Choroid plexus epithelial cell (primary cell): ENCODE measurements at places on chromosomes 12 and 14.

DNA sequence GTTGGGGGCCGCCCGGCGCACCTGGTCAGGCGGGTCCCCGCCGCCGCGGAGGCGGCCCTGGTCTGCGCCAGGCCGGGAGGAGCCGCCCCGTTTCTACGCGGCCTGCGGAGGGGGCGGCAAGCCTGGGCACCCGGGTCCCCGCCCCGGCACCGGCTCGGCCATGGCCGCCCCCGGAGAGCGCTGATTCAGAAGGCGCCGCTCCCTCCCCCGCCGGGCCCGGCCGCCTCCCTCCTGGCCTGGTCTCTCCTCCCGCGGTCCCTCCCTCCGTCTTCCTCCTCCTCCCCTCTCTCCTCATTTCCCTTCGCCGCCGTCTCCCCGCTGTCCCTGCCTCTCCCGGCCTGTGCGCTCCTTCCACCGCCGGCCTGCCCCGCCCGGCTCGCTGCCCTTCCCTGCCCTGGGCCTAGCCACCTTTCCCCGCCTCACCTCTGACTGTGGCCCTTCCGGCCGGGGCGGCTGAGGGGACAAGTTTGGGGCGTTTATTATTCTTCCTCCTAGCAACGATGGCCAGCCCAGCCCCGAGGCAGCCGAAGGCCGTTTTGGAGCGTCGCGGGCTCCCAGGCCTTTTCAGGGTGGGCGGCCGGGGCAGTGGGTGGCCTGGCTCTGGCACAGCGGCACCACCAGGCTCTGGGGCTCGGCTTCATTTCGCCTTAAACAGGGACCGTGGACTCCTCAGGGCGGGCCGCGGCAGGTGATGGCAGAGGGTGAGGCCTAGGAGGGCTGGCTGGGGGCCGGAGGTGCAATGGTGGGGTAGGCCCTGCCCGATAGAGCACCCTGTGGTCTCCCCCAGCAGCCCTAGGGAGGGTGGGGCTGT is 768 bp downstream of the CEP170B start:
- DNase-seq = peak; percentile 60

DNA sequence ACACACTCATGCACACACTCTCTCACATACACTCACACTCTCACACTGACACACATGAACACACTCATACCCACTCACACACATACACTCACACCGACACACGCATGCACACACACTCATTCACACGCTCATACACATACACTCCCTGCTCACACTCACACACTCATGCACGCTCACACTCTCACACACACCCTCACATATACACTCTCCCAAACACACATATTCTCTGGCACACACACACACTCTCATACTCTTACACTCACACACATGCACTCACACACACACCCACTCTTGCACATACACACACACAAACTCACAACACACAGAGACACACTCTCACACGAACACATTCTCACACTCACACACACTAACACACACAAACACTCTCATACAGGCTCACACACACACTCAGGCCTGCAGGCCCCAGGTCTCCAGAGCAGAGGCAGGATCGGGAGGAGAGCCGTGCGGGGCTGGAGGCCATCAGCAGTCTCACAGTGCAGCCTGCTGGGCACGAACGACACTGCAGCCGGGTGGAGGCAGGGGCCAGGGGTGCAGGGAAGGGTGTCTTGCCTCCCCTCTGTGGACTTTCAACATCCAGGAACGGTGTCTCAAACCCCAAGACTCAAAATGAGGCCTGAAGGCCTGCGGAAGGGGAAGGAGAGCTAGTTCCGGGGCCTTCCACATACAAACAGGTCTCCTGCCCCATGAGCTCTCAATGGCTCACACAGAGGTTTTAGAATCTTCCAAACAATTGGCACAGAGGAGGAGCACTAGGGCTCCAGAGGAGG is 148.7 kb downstream of the ANO2 start:
- no peak for DNase-seq

GRCh38 chr12:10400829-10401228 is 8.7 kb downstream of the KLRC4 start:
- DNase-seq = no peak

DNA sequence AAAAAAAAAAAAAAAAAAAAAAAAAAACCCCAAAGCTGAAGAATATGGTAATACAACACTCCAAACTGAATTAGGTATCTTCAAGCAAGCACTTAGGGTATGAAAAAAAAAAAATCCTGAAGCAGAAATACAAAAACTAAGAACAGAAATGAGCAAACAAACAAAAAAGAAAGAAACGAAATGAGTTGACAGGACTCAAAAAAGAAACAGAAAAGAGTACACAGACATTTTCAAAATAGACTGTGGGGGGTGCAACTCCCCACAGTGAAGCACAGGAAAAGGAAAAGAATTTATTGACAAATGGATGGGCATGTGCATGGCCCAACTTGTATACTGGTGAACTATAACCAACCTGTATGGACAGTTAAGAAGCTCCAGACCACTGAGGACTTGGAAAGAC is 24.6 kb downstream of the RPS6KA5 start:
- no peak for DNase-seq

DNA sequence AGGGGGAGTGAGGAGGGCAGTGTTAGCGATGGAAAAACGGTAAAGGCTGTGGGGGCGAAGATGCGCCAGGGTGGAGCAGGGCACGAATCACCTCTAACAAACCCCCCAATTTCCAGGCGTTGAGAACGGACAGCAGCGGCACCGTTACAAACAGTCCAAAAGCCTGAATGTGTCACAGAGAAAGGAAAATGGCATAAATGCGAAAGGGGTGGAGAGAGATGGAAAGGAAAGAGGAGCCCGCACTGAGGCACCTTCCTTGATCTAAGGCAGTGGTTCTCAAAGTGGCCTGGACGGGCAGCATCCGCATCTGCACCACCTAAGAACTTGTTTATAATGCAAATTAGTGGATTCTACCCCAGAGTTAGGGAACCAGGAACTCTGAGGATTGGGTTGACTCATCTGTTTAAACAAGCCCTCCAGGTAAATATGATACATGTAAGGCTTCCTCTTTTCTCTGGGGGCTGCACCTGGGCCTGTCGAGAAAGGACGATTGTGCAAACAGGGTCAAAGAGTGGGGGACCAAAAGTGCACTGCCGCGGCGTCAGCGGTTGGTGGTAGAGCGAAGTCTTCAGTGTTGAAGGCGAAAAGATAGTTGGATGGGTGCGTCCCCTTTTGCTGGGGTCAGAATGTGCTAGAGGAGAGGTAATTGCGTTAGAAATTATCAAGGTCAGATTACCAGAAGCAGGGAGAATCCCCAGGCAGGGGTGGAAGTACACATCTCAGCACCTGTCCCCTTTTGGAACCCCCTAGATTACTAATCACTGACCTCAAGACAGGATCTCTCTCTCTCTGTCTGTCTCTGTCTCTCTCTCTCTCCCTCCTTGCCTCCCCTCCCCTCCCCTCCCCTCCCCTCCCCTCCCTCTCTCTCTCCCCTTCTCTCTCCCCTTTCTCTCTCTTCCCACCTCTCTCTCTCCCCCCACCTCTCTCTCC is 1.3 kb upstream of the KCNH5 start:
- no peak for DNase-seq

DNA sequence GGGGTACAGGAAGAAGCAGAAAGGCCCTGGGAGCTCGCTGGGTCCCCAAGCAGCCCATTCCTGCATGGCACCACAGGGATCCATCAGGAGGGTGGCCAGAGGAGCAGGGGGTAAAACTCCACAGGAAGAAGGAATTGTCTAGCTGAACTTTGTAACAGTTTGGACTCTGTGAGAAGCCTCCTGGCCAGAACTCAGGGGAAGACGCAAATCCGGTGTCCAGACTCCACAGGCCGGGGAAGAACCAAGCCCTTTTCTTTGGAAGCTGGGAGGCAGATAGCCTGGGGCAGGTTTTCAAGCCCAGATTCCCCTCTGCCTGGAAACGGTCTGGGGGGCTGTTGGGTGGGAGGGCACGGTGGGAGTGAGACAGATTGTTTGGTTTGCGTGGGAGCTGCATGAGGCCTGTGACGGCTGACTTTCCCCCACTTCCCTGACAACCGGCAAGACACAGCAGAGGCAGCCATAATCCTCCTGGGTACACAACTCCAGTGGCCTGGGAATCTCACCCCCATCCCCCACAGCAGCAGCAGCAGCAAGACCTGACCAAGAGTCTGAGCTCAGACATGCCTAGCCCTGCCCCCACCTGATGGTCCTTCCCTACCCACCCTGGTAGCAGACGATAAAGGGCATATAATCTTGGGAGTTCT is 16.7 kb downstream of the GPHB5 start:
- no peak for DNase-seq

- no peak for DNase-seq
Observed at GRCh38 chr14:105600939-105601359, 74.6 kb downstream of the TMEM121 start.

GRCh38 chr12:71063087-71063486 is 94.7 kb downstream of the TSPAN8 start:
- DNase-seq = no peak

DNA sequence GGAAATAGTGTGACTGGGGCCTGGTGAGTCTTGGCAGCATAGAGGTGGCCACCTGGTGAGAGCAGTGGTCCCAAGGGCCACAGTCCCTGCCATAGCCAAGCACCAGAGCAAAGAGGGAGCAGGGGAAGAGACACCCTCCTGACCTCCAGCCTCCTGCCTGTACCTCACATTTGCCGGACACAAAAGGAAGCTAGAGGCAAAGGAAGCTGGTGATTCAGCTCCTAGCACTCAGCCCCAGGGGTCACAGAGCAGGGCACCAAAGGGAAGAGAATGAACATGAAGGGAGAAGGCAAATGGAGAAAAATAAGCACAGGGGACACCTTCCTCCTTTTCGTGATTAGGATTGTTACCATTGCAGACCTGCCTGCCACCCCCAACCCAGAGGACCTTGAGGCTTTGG is 216.8 kb downstream of the ZFP36L1 start:
- DNase-seq = no peak

- DNase-seq = no peak
Observed at GRCh38 chr14:75835156-75835725, 146.6 kb downstream of the TGFB3 start.

DNA sequence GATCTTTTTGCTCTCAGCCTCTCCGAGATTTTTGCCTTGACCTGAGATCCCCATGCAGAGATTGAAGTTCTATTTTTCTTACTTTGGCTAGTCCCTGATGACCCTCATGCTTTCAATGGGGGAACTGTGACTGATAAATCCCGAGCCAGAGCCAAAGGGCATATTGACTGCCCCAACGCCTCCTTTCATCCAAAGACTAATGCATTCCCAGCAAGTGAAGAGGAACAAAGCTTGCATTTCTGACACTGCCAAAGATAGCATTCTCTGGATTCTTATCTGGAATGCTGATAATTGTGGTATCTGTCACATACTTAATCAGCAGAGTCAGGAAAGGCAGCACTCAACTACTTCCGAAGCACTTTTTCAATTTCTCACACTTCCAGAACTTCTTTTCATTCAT is 152.3 kb upstream of the EGLN3 start:
- DNase-seq = no peak

DNA sequence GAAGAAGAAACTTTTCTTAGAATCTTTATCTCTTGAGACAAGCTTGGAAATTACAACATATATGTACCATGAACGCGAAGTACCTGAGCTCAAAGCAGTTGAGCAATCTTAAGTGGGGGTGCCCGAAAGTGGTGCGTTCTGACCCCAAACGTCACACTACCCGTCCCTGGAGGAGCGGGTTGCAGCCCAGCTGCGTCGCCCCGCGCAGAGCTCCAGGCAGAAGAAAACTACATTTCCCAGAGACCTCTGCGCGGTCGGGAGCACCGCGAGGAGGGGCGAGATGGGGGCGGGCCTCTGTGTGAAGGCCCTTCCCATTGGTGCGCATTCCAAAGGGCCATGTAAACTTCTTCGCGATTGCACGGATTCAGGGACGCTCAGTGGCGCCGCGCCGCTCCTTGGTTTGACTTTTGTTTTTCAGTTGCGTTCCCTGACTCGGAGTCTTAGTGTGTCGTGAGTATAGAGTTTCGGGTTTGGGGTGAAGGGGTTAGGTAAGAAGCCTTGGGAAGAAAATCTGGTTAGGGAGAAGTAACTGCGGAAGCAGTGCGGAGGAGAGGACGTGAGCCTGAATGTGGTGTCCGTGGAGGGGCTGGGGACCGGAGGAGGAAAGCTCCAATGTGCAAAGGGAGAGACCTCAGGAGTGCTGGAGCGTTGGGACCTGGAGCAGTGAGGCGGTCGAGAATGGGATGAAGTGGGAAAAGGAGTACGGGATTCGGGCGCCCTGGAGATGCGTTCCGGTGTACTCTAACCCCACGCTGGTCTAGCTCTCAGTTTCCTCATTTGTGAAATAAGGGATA is at the start of gene CCDC77:
TSS of gene CCDC77 (plus strand) at position 410 of the 794 bp plus-strand sequence. CDS start 7,740 bp downstream, outside the sequence.
- DNase-seq = peak; percentile 93

GRCh38 chr14:68783408-68784225 is 9.2 kb downstream of the ZFP36L1 start:
- no peak for DNase-seq

- DNase-seq = no peak
Observed at GRCh38 chr12:132056320-132056719, 87.8 kb downstream of the DDX51 start.

DNA sequence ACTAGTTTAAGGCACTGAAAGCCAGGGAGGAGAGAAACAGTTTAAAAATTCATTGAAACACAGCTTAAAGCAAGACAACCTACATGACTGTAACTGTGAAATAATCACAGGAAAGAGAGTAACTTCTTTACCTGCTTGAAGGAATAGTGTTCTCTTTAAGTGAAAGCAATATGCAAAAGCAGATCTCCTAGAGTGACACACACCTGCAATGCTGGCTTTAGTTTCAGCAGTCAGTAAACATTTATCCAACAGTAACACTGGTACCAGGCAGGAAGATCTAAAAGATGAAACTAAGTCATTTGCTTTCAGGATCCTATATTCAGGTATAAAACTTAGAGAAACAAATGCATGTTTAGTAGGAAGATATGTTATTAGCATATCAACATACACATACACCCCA is 85.3 kb upstream of the PPM1H start:
- DNase-seq = no peak

GRCh38 chr14:75138492-75138891 is 11.6 kb upstream of the NEK9 start:
- no peak for DNase-seq

DNA sequence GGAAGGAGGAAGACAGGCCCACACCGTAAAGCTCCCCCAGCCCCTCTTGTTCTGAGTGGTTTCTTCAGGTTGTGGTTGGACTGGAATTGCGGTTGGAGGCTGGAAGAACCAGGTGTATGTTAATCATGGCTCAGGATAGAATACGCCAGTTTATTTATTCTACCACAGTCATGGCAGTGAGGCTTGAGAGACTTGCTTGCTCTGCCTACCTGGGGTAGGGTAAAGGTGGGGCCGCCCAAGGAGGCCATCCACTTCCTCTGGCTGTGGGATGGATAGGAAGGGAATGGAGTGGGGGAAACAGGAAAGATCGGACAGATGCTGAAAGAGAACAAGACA is 8.1 kb downstream of the SHMT2 start:
- DNase-seq = no peak
